ENCODE measurements at places on chromosomes 12 and 14.

GRCh38 chr12:31715283-31715825 lies 13.5 kb downstream of the AMN1 start:
- DNase-seq, result no peak

DNA sequence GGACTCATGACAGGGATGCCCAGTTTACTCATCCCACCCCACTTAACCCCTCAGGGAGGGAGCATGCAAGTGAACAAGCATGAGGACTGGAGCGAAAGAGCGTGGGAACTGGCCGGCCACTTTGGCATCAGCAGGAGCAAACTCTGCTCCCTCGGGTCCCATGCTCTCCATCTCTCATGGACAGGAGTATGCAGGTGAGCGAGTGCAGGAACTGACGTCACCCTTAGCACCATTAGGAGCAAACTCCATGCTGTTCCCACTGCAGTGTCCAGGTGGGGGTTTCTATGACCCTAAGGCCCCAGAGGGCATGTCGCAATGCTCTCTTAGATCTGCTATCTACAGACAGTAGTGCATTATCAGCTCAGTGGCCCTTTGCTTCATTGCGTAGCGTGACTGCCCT lies 821.8 kb upstream of the LRFN5 start:
- no peak for DNase-seq

DNA sequence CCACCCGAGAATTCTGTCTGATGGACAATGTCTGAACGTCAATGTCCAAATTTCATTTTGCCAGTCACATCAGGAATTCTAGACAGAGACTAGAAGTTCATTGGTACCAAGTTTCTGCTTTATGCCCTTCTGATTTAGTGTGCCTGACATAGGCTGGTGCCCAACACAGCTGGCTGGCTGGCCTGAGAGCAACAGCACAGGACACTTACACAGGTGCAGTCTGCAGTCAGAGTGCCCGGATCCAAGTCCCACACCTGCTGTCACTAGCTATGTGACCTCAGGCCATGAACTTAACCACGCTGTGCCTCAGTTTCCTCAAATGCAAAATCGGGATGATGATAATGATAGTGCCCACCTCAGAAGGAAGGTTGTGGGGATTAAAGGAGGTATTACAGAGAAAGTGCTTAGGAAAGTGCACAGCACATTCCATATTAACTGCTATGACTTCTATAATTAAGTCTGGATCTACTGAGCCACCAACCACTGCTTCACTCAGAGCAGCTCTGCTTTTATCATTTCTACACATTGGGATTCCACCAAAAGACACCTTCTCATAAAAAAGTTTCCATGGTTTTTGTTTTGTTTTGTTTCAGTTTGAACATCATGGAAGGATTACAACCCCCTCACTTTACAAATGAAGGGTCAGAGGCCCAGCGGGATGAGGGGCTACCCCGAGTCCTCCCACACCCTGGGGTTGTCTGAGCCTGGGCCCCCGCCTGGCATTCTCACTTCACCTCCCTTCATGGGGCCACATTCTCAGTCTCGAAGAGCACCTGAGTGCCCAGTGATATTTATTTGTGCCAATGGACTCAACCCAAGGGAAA lies 168.8 kb upstream of the BCL2L14 start:
- no peak for DNase-seq

- no peak for DNase-seq
Measured at GRCh38 chr14:50357753-50358395, 38.8 kb downstream of the CDKL1 start.

DNA sequence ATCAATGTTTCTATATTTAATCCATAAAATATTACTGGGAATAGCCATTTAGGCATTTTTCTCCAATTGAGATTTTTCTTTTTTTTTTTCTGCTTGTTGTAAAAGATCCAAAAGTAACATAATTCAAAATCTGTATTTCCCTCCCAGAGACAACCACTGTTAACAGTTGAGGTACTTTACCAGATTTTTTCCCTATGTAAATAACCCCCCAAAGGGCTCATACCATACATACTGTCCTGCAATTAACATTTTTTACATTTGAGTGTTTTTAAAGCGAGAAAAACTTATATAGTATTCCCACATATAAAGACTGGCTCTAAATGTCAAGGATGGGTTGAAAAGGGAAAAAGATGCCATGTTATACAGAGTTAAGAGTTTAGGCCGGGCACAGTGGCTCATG lies 18.1 kb downstream of the PPP1R12A start:
- DNase-seq, result no peak

- peak; percentile 69 for DNase-seq
Measured at GRCh38 chr12:3777206-3777809, 24.4 kb upstream of the CRACR2A start.

GRCh38 chr14:100340423-100340813 lies 17.3 kb downstream of the SLC25A47 start:
- DNase-seq, result no peak

DNA sequence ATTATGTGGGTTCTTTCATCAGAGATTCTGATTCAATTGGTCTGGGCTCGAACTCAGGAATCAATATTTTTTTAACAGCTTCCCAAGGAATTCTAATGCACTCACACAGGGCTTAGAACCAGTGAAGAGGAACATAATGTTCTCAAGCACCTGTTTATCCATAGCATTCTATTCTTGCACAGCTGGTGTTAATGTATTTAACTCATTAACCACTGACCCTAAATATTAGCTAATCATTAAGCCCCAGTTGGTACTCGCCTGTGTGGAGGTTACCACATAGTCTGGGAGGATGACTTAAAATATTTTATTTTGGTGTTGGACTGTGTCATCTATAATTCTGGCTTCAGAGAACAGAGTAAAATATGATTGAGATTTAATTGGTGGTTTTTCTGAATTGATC lies 45.3 kb downstream of the LRP6 start:
- DNase-seq, result peak; percentile 46

- DNase-seq, result no peak
Measured at GRCh38 chr14:101080922-101081593, 177.5 kb upstream of the RTL1 start.

DNA sequence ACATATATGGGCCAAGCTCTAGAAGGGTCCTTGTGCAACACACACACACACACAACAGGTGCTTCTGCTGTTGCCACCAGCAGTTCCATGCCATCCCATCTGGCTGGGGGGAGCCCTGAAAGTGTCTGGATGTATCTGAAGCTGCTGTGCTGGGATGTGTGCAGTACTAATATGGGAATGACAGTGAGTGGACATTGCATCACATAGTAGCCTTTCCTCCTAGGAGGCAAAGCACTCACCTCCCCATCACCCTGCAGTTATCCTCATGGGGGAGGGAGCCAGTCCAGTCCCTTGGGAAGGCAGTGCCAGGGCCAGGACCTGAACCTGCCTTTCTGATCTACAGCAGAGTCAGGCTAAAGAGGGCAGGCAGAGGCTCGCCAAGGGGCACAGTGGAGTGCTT lies 208.9 kb downstream of the CACNA1C start:
- DNase-seq, result no peak

GRCh38 chr12:269191-269590 lies 6.6 kb upstream of the SLC6A13 start:
- no peak for DNase-seq

DNA sequence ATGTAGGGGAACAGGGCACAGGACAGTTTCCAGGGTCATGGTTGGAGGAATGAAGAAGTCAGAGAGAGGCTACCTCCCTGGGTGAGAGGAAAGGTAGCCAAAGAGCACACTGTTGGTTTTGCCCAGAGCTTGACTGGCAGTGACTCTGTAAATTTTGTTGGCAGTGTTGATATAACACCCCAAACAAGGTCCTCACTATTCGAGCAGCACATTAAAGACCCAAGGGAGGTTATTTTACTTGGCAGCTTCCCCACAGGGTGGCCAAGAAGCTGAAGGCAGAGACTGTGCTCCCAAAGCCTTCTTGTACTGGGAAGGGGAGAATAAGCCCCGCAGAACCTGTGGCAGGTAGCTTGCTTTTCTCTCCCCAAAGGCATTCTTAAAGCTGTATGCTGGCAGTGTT lies 40.6 kb downstream of the WSCD2 start:
- no peak for DNase-seq

GRCh38 chr12:31008241-31008761 lies 65.4 kb upstream of the DDX11 start:
- DNase-seq, result no peak

DNA sequence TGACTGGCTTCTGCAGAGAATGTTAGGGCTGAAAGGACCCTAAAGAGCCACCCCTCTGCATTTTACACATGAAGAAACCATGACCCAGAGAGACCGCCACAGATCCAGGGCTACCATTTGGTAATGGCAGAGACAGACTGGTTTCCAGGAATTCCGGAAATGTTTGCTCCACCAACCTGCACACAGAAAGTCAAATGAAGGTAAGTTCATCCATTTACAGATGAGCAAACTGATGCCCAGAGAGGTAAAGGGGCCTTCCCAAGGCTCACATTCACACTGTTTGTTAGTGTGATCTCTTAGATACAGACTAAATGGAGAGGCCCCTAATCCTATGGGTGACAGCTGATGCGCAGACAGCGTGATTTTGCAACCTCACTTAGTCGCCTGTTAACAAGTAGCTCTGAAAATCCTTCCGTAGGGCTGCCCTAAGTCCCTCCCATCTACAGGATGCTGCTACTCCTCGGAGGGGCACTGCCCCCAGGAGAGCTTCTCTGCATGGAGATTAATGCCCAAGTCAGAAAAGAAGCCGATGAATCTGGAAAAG lies 33.8 kb downstream of the ZFP36L1 start:
- no peak for DNase-seq

- DNase-seq, result no peak
Measured at GRCh38 chr14:53399057-53399456, 245.9 kb upstream of the DDHD1 start.

GRCh38 chr14:67986131-67986841 lies 166.7 kb downstream of the RAD51B start:
- no peak for DNase-seq

- no peak for DNase-seq
Measured at GRCh38 chr12:132806857-132807256, 21.8 kb downstream of the GOLGA3 start.

DNA sequence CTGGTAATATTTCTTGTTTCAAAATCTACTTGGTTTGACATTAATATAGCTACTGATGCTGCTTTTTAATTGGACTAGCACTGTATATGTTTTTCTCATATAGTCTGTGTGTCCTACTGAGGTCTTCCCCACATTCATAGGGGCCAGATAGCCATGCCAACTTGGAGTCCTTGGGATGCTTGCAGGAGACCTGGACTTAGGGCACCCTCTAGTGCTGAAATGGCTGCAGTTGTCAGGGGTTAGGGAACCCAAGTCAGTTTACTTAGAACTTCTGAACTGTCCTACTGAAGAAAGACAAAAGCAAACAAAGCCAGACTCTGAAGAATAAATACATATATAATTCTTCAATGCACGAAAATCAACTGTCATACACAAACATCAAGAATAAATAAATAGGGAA lies 279.9 kb upstream of the SYT1 start:
- peak; percentile 65 for DNase-seq

DNA sequence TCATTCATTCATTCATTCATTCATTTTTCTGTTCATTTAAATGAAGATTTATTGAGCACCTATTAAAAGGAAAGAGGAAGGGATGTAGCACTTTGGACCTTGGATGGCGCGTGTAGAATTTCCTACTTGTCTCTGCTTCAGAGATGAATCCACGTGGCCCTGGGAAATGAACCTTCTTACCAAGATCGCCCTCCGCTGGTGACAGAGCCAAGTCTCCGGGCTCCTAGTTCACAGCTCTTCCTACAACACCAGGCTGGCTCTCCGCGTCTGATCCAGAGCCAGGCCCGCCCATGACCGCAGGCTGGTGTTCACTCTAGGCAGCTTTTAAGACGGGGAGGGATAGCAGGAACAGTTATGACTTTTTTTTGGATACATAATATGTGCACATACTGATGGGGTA lies 70.9 kb upstream of the PIWIL1 start:
- peak; percentile 20 for DNase-seq

DNA sequence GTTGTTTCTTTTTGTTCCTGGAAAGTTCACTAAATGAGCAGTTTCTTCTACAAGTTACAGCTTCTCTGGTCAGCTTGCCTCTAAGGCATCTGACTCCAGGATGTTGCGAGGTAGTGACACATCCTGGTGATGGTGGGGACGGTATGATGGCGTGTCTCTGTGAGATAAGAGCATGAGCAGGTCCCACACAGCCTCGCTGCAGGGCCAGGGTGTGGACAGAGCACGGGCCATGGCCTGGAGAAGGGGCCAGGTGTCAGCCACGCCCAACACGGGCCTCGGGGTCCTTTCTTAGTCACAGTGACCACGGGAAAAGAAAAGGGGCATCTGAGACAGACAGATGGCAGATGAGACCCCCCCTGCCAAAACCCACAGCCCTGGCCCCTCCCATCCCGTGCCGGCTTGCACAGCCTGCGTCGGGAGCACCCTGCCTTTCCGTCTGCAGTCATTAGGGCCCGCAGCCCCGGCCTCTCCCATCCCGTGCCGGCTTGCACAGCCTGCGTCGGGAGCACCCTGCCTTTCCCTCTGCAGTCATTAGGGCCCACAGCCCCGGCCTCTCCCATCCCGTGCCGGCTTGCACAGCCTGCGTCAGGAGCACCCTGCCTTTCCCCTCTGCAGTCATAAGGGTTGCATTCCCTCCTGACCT lies 79.3 kb upstream of the DYNC1H1 start:
- DNase-seq, result no peak

DNA sequence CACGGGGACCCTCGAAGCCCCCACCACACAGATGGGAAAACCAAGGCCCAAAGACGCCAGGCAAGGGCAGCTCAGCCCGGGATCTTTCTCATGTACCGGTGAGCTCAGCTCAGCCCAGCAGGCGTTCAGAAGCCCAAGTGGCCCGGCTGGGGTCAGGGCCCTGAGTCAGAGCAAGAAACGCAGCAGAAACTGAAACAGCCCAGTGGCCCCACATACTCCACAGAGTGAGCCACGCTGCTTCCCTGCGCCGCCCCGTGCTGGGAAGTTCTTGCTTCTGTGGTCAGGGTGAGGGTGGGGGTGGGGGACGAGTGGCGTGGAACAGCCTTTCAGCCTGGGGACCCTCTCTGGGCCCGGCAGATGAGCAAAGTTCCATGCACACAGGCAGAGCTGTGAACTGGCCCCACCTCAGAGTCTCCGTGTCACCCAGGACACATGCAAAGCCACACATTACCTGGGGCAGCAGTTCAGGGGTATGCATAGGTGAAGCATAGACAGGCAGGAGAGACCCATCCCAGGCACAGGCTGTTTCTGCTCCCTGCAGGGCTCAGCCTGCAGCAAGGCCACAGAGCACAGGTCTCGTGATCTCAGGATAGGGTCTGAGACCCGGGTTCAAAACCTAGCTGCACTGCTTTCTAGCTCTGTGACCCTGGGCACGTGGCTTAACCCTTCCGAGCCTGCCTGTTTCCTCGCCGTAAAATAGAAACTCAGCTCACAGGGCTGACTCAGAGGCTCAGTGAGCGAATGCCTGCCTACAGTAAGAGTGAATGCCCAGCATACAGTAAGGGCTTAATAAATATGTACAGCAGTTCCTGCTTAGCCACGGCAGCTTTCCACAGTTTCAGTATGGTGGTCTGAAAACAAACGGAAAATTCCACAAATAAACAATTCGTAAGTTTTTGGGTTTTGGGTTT lies 21.6 kb downstream of the NCOR2 start:
- peak; percentile 98 for DNase-seq

- no peak for DNase-seq
Measured at GRCh38 chr12:96513681-96514080, 24.3 kb downstream of the CFAP54 start.

DNA sequence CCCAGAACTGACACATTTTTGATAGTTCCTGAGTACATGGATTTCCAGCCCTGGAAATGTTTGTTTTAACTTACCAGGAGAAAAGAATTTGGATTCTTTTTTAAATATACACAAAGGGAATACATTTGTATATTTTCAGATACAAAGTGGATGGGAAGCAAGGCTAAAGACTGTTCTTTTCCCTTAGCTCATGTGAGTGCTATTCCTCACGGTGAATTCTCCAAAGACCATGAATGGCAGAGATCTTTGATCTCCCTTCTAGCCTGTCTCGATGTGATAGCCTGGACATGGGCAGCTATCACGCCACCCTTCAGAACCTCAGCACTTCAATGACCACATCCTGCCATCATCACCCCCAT lies 91.3 kb downstream of the DPF3 start:
- no peak for DNase-seq
